NCI-H2171 (cell line): ENCODE measurements at places on chromosomes 12 and 14.
A peak's percentile ranks its signal among the peaks of the same experiment; 100 is the strongest.

- no peak for DNase-seq
These were observed 40.0 kb downstream of the SCN8A start for GRCh38 chr12:51630986-51631385.

DNA sequence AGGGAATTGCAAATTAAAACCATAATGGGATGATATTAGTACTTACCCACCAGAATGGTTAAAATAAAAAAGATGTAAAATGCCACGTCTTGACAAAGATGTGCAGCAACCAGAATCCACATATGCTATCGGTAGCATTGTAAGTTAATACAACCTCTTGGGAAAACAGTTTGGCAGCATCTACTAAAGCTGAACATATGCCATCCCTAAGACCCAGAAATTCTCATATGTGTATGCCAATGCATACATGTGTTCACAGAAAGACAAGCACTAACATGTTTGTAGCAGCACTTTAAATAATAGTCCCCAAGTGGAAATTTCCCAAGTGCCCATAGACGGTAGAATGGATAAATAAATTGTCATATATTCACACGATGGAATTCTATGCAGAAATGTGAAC, 28.3 kb upstream of the SLC5A8 start:
- DNase-seq: peak; percentile 91

GRCh38 chr14:101603096-101603495, 41.8 kb downstream of the DIO3 start:
- no peak for DNase-seq

DNA sequence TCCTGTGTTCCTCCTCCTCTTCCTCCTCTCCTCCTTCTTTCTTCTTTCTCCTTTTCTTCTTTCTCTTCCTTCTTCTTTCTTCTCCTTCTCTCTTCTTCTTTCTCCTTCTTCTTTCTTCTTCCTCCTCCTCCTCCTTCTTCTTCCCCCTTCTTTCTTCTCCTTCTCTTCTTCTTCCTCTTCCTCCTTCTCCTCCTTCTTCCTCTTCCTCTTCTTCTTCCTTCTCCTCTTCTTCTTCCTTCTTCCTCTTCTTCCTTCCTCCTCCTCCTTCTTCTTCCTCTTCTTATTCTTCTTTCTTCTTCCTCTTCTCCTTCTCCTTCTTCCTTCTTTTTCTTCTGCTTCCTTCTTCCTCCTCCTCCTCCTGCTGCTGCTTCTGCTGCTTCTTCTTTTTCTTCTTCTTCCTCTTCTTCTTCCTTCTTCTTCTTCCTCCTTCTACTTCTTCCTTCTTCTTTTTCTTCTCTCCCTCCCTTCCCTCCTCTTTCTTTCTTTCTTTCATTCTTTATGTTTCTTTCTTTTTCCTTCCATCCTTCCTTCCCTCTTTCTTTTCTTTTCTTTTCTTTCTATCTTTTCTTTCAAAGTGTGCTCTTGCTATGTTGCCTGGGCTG, 19.0 kb downstream of the C12orf71 start:
- no peak for DNase-seq

GRCh38 chr14:29215853-29216252, 449.3 kb downstream of the FOXG1 start:
- DNase-seq: peak; percentile 69

DNA sequence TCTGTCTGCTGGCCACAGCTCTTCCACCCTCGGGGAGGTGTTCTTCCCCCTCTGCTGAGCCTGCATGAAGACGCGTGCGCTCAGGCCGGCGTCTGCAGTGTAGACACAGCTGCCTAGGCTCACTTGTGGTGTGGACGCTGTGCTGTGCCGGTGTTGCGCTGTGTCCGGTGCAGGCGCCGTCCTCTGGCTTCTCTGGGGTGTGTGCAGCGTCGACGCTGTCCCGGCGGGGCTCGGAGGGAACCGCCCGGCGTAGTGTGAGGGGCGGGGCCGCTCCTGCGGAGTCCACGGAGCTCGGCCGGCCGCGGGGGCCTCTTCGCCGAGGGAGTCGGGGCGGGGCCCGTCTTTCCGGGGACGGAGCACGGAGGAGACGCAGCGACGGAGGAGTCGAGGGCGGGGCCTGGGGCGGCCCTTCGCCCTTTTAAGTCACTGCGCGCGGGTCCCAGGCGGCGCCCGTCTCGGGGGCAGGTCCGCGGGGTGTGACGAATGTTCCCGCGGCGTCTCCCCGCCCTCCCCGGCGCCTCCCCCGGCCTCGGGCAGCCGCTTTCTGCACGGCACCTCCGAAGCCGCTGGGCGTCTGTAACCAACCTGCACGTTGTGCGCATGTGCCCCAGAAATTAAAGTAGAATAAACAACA, 45.2 kb downstream of the NOC4L start:
- DNase-seq: peak; percentile 89

DNA sequence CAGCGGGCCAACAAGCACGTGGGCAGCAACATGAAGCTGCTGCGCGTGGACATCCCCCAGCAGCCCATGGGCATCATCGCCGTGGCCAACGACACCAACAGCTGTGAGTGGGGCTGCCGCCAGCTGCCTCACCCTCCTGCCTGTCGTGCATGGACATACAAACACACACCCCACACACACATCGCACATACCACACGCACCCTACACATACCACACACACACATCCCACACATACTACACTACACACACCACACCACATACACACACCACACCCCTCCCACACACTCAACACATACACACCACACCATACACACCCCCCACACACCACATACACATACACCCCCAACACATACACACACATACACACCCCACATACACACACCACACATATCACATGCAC, 25.2 kb upstream of the NXPH4 start:
- no peak for DNase-seq
